MG63 (cell line): ENCODE measurements at places on chromosomes 16 and 17.

DNA sequence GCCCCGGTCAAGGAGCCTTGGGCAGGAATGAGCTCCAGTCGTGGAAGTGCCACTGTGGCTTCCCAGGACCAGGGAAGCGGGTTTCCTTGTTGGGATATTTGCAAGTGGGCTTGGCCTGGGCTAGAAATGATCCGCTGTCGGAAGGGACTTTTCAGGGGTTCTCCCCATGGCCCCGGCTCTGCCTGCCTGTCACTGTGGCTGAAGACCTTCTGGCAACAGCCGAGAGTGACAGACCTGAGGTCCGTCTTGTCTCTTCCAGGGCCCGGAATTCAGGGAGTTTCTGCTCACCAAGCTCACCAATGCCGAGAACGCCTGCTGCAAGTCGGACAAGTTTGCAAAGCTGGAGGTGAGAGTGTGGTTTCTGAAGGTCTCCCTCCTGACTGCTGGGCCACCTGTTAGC is 57.7 kb downstream of the OR1D5 start:
- no peak for DNase-seq

DNA sequence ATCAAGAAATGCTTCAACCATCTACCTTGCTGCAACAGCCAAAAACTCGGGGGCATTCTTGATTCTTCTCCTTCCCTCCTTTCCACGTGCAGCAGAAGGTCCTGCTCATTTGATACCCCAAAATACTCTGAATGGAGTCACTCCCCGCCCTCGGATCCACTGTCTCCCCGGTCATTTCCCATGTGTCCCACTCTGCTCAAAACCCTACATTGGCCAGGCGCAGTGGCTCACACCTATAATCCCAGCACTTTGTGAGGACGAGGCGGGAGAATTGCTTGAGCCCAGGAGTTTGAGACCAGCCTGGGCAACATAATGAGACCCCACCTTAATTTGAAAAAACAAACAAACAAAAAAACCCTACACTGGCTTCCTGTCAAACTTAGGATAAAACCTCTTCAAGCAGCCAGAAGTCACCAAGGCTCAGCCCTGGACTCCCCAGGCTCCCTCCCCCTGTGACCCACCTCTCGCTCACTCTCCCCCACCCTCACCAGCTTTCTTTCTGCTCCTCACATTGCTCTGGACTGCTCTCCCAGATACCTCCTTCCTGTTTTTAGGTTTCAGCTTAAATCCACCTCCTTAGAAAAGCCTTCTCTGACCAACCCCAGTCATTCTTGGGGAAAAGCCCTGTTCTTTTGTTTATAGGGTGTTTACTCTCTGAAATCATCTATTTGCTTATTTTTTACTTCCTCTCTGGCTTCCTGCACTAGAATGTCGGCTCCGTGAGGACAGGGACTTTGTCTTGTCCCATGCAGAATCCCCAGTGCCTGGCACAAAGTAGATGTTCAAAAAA is 2.8 kb downstream of the SLC13A2 start:
- DNase-seq: no peak

DNA sequence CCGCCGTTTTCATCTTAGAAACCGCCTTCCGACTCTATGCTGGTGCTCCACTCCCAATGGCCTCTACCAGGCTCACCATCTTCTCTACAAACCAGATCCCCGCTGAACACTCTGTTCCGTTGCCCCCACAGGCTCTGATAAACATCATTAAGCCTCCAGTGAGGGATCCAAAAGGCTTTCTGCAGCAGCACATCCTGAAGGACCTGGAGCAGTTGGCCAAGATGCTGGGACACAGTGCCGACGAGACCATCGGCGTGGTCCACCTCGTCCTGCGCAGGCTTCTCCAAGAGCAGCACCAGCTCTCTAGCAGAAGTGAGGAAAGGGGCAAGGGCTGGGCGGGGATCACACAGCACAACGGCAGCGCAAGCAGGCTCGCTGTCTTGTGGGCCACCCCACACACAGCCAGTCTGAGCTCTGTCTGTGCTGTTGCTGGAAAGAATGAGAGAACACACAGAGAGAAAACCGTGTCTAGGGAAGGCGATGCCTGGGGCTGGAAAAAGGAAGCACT is 33.5 kb upstream of the ENDOV start:
- no peak for DNase-seq

- no peak for DNase-seq
These were observed 5.5 kb downstream of the TMEM132E start for GRCh38 chr17:34584805-34585416.

GRCh38 chr17:29622337-29623282 is at the start of gene CORO6:
TSS of gene CORO6 (minus strand) at chr17:29622912. CDS start at chr17:29621421, 1,491 bp downstream.
- peak; percentile 31 for DNase-seq
